ENCODE measurements at places on chromosomes 3 and 15. TPM values are rescaled to one million over a fixed set of nuclear protein-coding genes. Genes with fewer than 3 reads are reported as not detected.

DNA sequence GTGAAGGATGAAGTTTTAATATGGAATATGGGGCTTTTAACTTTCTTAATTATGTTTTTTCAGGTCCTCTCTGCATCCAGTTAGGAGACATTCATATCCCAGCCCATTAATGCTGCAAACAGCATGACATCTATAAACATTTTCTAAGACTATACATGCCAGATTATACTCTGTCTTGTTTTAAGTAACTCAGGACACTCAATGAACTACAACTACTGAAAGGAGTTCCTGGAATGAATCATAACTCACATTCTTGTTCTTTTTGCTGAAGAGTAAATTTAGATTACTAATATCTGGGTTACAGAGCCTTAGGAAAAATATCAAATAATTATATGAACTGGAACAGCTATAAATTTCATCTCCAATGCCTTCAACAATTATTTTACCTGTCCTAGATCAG, 167.4 kb downstream of the STAG1 start:
- no peak for DNase-seq

DNA sequence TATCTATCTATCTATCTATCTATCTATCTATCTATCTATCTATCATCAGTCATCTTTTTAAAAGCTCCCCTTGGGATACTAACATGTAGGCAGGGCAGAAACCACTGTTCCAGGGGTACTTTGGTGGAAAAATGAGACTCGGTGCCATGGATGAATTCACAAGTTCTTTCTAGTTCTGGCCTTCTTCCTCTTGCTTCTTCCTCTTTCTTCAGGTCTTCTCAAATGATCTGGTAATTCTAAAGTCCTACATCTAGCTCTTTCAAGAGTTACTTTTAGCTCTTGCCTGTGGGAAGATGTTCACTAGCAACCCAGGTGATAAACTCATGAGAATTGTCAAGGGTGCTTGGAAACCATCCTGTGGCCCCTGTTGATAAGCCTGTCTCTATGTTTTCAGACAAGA, 168.5 kb upstream of the TBC1D5 start:
- no peak for DNase-seq

- no peak for DNase-seq
Observed at GRCh38 chr3:98536456-98537017, 4.8 kb downstream of the GPR15 start.

GRCh38 chr3:57675530-57675929, 17.3 kb downstream of the DENND6A start:
- no peak for DNase-seq

- DNase-seq: peak; percentile 52
Observed at GRCh38 chr3:6861625-6862000, 698 bp downstream of the GRM7 start.

The GOLGA8H gene
- total RNA-seq: 0.44 TPM

GRCh38 chr3:29384640-29385039, 103.8 kb downstream of the RBMS3 start:
- no peak for DNase-seq

GRCh38 chr3:127467391-127467790, 123.1 kb downstream of the TPRA1 start:
- DNase-seq: peak; percentile 85

DNA sequence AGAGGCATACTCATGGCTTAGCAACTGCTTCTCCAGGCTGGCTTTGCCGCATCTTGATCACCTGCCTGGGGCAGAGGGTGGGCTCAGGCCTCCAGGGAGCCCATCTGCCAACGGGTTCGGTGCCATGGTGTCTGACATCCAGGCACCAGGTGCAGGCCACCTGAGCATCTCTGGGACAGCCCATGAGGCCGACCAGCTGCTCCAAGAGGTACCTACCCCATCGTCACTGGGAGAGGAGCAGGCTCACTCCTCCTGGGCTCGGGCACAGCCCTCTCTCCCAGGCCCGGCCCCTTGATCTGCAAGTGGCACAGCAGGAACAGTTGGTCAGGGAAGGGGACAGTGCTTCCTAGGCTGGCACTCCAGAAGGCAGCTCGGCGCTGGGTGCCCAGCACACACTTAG, 21.9 kb downstream of the TPRA1 start:
- no peak for DNase-seq

The KLHL40 gene
- not detected for total RNA-seq

DNA sequence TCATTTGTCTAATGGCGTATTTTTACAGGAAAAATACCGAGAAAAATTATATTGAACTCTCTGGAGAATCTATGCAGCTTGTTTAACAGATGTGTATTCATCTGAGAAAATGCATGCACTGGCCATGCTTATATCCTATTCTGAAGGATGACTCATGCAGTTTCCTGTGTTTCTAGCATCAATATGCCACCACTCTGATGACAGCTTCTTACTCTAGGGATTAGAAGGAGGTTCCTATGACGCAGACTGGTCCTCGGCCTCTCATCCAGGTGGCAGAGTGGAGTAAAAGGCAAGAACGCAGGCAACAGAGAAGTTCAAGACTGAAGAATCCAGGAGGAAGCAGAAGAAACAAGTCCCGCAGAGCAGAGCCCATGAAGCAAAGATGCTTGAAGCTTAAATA, 910.0 kb upstream of the ROBO1 start:
- DNase-seq: no peak

DNA sequence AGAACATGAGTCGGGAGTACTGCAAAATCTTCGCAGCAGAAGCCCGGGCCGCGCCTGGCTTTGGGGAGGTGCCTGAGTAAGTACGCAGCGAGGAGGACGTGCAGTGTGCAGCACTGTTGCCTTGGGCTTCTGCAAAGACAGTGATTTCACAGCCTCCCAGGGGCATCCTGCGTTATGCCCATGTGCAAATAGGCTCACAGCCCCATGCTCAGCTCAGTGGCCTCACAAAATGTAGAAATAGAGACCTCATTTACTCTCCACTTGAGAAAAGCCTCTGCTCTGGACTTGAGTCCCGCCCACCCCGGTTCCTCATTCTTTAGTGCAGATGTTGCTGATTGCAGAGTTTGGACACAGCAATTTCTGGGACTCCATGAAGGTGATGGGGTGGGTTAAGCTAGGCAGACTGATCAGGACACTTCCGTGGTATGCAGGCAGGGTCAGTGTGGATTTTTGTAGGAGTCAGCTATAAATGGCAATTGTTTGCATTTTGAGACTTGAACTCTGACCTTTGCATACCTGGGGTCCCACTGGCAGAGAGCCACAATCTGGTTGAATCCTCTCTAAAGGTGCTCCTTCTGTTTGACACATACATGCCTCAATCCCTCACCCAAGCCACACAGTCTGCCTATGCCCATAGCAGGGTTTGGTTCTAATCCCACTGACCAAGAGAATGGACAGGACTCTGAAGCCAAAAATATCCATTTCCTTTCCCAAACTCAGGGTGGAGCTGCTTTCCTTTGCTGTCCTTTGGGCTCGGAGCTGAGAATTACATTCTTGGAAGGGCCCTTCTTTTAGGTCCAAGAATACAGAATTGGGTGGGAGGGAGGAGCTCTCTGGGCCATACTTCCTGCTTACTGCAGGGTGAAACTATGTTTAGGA, 20.7 kb upstream of the SLC28A1 start:
- no peak for DNase-seq

DNA sequence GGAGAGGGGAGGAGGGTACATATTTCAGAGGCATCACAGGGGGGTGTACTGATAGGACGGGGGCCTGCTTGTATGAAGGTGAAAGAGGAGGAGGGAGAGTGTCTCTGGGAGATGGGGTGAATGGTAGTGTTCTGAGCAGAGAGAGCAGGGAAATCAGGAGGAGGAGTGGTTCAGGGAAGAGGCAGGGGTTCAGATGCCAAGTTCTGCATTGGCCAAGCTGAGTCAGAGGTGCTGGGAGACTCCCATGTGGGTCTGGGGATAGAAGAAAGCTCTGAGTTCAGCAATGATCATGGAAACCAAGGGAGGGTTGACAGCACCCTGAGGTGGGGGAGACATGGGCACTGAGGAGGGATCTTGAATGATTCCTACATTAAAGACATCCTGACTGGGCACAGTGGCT, 3.0 kb downstream of the CYP8B1 start:
- no peak for DNase-seq

DNA sequence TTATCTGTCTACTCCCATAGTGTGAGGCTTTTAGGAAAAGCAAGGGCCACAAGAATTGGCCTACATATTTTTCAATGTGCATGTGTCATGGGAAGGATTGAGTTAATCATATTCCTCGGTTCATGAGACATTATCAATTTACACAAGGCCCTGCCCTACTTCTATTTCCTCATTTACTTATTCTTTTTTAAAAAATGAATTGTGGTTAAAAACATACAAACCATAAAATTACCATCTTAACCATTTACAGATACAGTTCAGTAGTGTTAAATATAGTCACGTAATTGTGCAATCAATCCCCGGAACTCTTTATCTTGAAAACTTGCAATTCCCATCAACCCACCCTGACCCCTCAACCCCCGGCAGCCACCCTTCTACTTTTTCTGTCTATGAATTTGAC, 284.0 kb upstream of the GADL1 start:
- no peak for DNase-seq

DNA sequence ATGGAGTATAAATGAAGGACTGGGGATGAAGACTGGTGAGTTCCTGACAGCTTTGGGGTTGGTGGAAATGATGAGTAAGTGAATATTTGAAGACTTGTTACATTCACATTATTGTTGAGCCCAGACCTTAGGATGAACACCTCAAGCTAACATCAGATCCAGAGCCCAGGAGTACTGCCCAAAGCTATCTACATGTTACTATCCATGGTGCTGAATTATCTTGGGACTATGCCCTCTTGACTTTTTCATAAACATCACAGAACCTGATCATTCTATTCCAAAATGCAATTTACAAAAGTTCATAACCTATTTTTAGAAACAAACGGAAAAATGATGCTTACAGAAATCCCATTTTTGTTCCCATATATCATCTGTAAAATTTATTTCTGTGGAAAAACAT, 613.3 kb downstream of the TUSC7 start:
- peak; percentile 7 for DNase-seq

The BTLA gene
- total RNA-seq: not detected

GRCh38 chr3:96619475-96619874, 194.9 kb upstream of the EPHA6 start:
- no peak for DNase-seq

The HDGFL3 gene
- total RNA-seq: 68.0 TPM

DNA sequence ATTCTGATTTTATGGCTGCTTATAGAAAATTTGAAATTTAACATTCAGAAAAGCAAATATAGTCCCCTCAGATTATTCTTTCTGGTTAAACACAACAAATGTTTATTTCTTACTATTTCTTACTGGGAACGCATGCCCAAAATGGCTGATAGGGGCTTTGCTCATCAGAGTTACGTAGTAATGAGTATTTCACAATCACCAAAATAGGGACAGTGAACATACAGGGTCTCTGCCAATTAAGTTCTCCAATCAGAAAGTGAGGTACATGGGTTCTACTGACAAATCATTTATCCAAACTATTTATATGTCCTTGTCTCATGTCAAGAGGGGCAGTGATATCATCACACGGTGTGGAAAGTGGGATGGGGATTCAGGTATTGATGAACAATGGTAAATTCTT, 154.5 kb downstream of the BCHE start:
- no peak for DNase-seq

- peak; percentile 19 for DNase-seq
Observed at GRCh38 chr15:45184562-45185041, 3.2 kb downstream of the SHF start.

The PPM1L gene
- total RNA-seq: 5.7 TPM

The NPAP1 gene
- total RNA-seq: not detected

DNA sequence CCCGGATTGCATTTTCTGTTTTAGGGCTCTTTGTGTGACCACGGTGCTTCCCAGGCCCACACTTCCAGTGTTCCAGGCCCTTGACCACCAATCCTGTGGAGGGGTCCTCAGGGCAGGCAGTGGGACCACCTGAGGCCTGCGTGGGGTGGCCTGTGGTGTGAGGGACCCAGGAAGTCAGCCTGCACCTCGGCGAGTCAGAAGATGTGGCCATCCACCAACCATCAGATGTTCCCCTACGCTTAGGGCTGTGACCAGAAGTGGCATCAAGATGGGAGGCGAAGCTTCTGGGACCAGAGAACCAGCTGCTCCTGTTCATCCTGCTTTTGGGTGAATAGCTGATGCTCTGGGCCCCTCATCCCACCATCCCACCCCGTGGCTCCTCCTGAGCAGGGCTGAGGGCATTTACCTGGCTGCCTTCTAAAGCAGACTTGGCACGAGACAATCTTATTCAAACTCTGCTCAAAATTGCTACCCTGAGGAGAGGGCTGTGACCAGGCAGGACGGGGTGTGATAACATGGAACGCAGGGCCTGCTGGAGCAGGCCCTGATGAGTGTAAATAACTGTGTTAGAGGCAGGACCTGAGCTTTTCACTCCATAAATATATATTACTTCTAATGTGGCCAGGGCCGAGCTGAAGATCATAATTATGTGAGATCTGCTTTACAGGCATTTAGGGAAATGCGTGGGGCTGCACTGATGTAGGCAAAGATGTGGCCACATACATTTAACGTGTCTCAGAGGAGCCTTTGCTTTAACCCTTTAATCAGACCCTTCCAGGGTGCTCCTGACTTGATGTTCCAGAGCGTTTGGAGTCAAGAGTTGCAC, 28.8 kb downstream of the SMAD3 start:
- DNase-seq: no peak

GRCh38 chr3:124272605-124273151, 280.8 kb upstream of the ROPN1 start:
- DNase-seq: no peak

The LRRC31 gene
- total RNA-seq: not detected

DNA sequence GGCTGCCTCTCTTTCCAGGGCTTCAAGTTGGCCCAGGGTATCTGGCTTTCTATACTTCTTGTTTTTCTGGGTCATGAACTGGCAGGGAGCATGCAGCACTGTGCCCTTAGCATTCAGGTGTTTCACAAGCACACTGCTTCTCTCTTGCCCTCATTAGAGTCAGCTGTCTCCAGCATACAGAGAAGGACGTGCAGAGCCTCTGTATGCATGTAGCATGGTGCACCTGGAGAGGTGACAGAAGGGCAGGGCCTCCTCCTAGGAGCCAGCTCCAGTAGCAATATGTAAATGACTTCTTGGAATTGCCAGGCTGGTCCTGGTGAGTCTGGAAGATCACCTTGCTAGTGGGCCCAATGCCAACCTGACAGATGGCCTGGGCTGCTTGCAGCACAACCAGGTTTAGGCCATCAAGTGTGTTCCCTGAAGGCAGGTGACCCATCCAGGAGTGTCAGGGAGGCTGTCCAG, 44.8 kb upstream of the ATP2C1 start:
- no peak for DNase-seq

The CCDC54 gene
- total RNA-seq: not detected

DNA sequence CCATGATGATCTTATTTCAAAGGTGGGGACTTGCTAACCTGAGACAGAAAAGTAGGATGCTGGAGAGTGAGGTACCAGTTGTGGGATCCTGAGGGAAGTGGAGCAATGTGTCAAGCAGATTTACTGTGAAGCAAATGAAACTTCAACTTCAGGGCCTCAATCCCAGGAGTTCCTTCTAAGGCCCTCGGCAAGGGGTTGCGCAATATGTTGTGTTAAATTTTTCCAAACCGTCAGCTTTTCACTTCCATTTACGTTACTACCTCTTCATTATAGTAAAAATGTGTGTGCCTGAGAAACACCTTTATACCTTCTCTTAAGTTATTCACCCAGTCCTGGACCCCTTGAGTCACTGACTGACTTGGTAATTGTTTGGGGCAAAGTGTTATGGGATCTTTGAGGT, 42.5 kb upstream of the KCNH8 start:
- no peak for DNase-seq

The TMEM40 gene
- total RNA-seq: not detected
